ENCODE measurements at places on chromosomes 2 and 18.
A peak's percentile ranks its signal among the peaks of the same experiment; 100 is the strongest.

DNA sequence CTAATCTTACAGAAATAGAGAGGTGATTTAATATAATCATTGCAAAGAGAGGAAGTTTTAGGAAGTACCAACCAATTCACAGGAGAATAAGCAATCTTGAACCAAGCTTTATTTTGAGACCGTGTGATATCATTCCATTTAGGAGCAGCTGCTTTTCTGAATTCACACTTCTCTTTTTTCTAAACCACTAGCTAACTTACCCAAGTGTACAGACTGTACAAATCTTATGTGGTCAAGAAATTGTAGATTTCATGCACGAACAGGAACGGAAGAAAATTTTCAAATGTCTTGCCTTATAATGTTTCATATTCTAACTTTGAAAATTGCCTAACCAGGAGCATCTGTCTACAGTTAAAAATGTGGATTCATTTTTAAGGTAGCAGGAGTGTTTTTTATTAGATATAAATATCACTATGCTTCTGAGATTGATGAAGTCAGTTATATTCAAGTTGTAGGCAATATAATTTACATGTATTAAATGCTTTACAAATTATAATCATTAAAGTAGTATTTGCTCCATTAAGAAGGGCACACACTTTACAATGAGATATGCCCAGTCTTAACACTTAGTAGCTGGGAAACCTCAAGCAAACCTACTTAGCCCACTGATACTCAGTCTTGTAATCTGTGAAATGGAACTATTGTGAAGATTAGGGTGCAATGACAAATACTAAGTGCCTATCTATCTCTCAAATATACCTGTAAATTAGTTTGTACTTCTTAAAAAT lies 302.2 kb upstream of the STON1 start:
- peak; percentile 36 for DNase-seq

- no peak for DNase-seq
Measured at GRCh38 chr2:5442736-5443135, 249.4 kb upstream of the SOX11 start.

- DNase-seq: no peak
Measured at GRCh38 chr2:215530191-215530968, 94.5 kb upstream of the FN1 start.

DNA sequence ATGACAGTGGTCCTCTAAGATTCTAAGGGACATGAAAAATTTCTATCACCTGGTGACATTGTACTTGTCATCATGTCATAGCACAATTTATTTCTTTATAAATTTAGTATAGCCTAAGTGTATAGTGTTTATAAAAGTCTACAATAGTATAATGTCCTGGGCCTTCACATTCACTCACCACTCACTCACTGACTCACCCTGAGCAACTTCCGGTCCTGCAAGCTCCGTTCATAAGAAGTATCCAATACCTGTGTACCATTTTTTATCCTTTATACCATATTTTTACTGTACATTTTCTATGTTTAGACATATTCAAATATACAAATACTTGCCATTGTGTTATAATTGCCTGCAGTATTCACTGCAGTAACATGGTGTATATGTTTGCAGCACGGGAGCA lies 72.8 kb upstream of the DSEL start:
- DNase-seq: no peak

GRCh38 chr2:157625296-157625695 lies 3.4 kb downstream of the ACVR1C start:
- DNase-seq: no peak

GRCh38 chr2:47344890-47345589 lies 57.9 kb upstream of the MSH2 start:
- no peak for DNase-seq

GRCh38 chr2:212957624-212958023 lies 193.8 kb downstream of the IKZF2 start:
- no peak for DNase-seq

DNA sequence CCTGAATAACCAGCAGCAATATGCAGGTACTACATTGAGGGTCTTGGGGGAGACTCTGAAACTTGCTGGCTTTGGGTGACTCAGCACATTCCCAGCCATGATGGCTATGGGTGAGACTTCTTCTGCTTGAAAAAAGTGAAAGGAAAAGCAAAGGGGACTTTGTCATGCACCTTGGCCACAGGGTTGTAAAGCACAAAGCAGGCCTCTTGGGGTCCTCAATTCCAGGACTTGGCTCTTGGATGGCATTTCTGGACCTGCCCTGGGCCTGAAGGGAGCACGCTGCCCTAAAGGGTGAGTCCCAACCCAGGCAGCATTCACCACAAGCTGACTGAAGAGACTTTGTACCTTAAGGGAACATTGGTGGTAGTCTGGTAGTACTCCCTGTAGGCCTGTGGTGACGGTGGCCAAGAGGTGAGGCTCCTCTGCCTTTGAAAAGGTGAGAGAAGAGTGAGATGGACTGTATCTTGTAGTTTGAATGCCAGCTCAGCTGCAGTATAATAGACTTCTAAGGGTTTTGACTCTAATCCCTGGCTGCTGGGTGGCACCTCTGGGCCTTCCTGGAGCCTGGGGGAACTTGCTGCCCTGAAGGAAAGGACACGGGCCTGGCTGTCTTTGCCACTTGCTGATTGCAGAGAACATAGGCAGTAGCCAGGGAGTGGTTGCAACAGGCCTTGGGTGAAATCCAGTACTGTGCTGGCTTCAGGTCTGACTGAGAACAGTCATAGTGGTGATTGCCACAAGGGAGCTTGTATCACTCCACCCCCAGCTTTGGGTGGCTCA lies 36.5 kb upstream of the CYTIP start:
- no peak for DNase-seq

DNA sequence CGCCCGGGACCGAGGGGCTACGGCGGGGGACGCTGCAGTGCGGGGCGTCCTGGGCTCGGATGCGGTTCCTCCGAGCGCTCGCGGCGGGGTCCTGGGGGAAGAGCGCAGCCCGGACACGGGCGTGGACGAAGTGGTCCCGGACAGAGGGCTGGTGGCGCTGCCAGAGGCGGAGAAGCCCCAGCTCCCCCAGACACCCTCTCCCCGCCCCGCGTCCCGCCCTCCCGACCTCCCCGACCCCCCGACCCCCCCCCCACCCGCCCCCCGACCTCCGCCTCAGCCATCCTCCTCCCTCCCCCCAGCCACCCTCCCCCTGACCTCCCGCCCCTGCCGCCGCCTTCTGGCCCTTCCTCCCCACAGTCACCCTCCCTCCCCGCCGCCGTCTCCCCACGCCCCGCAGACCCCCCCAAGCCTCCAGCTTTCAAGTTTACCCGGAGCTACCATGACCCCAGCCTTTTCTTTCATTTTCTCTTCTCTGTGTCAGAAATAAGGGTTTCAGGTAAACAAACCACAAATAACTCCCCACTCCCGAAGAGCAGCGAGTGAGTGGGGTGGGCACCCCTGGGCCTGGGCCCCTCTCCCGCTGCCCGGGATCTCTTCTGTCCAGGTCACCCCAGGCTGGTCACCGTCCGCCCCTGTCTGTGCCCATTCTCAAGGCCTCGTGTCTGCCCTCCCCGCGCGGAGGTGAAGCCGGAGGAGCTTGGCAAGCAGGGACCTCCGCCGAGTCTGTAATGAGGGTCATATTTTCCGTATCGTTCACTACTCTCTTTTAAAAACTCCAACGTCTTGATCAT lies 5.1 kb downstream of the NFATC1 start:
- DNase-seq: peak; percentile 67

- DNase-seq: no peak
Measured at GRCh38 chr18:12819841-12820240, 64.2 kb downstream of the PTPN2 start.

DNA sequence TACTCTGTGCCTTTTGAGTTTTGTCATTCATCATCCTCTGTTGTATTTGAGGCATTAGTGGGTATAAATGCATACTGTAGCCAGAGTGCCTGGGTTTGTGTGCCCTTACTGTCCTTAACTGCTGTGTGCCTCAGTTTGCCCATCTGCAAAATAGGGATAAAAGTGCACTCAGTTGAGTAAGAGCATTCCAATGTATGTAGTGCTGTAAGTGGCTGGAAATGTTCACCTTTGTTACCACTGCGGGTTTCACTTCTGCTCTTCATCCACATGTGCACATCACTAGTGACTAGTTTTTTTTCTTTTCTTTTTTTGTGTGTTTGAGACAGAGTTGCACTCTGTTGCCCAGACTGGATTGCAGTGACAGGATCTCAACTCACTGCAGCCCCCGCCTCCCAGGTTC lies 39.9 kb downstream of the PLEKHB2 start:
- no peak for DNase-seq

DNA sequence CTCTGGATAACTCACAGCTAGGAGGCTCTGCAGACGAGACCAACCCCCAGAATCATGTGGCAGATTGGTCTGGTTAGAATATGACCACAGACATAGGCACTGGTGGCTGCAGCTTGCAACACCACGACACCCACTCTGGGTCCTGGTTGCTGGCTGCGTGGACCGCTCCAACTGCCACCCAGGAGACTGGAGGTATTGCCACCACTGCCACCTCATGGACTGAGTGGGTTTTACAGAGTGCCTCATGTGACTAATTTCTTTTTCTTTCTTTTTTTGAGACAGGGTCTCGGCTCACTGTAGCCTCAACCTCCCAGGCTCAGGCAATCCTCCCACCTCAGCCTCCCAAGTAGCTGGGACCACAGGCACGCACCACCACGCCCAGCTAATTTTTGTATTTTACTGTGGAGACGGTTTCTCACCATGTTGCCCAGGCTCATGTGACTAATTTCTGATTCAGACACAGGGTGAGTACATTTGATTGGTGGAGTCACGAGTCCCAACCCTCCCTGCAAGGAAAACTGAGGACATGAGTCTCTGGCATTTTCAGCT lies 29.9 kb upstream of the NT5DC4 start:
- peak; percentile 46 for DNase-seq

DNA sequence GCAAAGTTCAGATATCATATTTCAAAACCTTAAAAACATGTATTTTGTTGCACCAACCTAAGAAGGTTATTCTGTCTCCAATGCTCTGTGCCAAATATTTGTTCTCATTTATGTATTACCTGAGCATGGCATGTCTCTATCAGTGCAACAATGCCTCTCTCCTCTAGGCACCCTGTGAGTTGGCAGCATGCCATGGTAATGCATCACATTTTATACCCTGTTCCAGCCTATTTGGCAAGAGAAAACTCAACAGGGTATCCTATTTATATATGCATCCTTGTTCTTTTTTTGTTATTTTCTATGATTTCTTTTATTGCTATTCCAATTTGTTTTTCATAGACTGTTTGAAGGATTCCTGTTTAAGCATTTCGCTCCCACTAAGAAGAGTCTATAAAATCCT lies 126.3 kb upstream of the NRXN1 start:
- DNase-seq: no peak

- no peak for DNase-seq
Measured at GRCh38 chr18:46268671-46269070, 164.5 kb downstream of the HAUS1 start.

- no peak for DNase-seq
Measured at GRCh38 chr2:180003559-180003958, 3.5 kb downstream of the CWC22 start.

DNA sequence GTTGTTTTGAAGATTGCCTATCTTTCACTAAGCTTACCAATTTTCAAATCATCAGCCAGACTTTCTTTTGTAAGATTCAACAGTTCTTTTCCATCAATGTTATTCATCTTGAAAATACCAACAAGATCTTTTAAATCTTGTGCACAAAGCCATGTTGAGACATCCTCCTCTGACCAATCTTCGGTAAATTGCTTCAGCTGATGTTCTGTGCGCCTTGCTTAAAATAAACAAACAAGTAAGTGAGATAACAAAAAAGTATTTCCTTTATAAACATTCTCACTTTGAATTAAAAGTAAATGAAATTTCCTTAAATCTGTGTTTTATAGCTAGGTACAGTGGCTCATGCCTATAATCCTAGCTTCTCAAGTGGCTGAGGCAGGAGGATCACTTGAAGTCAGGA lies 30.3 kb downstream of the WDSUB1 start:
- DNase-seq: no peak

GRCh38 chr2:60759654-60760053 lies 3.6 kb downstream of the PAPOLG start:
- DNase-seq: no peak

DNA sequence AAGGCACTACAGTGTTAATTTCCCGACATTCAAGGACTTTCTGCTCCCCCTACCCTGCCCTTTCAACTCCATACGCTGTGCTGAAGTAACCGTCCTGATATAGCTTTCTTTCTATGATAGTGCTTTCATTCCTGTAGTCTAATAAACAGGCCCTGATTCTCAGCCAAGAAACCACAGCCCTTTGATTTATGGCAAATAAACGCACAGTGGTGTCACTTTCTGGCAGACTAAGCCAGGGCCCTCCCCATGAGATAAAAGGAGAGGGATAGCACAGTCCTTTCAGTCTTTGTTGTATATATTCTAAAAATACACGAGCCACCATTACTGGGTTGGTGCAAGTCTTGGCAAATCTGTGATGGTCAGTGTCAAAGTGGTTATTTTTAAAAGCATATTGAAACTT lies 291.2 kb downstream of the ALPK2 start:
- no peak for DNase-seq

DNA sequence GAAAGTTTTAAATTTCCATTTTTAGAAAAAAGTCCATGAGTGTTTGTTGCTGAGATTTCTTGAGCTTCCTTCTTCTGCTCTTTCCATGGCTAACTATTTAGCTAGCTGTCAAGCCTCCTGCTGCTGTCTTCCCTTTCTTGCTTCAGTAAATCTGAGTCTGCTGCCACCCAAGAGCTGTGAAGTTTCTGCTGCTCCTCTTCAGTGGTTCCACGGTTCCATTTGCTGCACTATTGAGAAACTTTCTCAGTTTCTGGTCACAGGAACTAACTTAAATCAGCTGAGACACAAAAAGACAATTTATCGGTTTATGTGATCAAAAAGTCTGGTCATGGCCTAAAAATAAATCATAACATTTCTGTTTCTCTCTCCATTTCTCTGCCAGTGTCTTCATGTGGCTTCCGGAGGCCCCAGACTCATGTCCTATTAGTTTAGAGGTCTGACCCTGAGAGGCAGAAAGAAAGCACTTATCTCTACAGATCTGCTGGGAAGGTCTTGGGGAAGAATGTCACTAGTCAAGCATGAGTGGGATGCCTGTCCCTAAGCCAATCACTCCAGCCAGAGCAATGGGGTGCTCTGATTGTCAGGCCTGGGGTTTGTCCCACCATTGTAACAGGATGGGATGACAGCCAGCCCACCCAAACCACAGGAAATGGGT lies 73.0 kb upstream of the ARL4C start:
- DNase-seq: no peak

DNA sequence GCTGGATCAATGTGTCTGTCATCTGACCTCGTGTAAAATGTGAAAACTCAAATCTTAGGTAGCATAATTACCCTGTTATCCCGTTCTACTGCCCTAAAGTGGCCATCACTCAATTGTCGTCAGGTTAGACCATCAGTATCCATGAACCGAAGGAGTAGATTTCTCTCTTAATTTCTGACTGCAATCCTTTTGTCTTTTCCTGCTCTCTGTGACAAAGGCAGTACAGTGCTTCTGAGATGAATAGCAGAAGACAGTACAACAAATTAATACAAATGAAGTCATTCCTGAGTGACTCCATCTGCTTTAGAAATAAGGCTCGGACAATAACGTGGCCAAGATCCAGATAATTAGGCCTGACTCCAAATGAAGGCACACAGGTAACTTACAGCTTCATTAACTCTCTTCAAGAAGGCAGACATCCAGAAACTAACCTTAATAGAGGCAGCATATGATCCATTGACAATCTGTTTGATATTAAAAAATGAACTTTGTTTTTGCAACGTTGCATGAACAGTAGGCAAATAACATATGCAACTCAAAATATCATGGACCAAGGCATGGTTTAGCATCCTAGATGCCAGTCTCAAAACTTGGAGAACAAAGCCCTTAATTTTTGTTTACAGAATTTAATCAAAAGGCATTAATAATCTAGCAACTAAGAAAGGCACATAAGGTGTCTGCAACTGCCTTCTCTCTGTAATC lies 96.7 kb upstream of the CDH20 start:
- DNase-seq: no peak
